ENCODE measurements at places on chromosomes 2 and 18.

- no peak for DNase-seq
Measured at GRCh38 chr2:120437604-120438000, 91.7 kb downstream of the INHBB start.

GRCh38 chr2:84702941-84703340 lies 177.9 kb downstream of the TRABD2A start:
- no peak for DNase-seq

DNA sequence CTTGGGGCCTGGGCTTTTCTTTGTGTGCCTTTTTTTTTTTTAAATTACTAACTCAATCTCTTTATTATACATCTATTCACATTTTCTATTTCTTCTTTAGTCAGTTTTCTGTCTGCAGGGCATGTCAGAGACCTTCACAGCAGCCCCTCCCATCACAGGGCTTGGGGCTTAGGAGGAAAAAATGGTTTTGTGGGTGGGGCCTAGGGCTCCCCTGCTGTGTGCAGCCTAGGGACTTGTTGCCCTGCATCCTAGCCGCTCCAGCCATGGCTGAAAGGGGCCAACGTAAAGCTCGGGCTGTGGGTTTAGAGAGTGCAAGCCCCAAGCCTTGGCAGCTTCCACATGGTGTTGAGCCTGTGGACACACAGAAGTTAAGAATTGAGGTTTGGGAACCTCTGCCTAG lies 13.8 kb downstream of the ZSCAN30 start:
- no peak for DNase-seq

GRCh38 chr2:44745922-44746766 lies 195.4 kb upstream of the SIX3 start:
- no peak for DNase-seq

DNA sequence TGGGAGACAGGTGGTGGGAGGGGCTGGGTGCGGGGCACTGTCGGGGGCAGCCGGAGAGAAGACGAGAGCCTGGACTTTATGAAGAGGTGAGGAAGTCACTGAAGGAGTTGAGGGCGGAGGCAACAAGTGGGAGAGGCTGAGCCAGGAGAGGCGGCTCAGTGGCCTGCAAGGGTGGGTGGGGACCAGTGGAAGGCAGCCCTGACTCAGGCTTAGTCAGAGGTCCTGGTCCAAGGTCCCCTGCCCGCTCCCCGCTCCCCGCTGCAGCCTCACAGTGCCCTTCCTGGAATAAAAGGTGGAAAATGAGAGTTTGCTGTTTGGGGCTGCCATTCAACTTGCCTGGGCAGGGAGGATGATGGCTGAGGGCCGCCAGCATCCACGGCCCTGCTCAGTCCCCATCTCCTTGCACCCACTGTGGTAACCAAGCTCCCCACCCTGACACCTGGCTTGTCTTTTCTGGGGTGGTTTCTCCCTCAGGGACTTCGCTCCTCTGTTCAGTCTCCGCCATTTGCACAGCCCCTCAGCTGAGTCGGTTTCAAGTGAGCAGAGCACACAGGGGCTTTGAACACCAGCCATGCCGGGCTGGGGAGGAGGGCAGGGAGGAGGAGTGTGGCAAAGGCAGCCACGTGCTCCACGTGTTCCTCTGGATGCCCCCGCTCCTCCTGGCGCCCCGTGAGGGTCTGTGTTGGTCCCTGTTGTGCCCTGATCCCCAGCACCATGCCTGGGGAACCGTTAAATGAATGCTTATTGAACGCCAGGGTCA lies 13.7 kb upstream of the RALB start:
- DNase-seq, result peak; percentile 81
